Amniotic stem cell (primary cell): ENCODE measurements at places on chromosomes 2 and 18.

- DNase-seq, result no peak
Observed at GRCh38 chr2:158577141-158577540, 120.4 kb downstream of the PKP4 start.

- no peak for DNase-seq
Observed at GRCh38 chr2:32342801-32343200, 14.0 kb upstream of the BIRC6 start.

GRCh38 chr2:31973665-31974064 lies 37.1 kb downstream of the MEMO1 start:
- no peak for DNase-seq

- no peak for DNase-seq
Observed at GRCh38 chr2:134392442-134393074, 138.7 kb downstream of the MGAT5 start.

GRCh38 chr18:45373286-45373880 lies 241.9 kb upstream of the SLC14A2 start:
- DNase-seq, result no peak

GRCh38 chr2:39447266-39448168 lies 10.4 kb upstream of the MAP4K3 start:
- no peak for DNase-seq

DNA sequence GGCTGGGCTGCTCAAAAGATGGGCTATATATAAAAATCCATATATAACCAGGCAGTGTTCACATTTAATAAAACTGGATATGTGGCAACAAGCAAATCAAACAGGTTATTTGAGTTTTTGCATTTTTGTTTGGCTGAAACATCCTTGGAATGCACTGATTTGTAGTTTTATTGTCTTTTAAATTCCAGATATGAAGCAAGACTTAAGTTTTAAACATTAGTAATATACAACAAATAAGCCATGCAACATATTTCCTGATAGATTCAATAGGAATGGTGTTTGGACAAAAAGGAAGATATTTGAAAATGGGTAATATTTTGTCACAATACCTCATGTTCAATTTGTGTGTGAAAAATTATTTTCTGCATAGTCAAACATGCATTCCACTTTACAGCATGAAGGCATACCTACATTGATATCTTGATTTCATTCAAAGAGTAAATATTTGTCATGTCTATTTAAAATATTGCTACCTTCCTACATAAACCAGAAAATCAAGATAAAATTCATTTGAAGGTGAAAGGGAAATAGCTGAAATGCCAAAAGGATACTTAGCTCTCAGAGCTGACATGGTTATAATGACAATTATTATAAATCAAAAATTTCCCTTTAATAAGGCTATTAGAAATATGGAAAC lies 132.3 kb upstream of the NETO1 start:
- DNase-seq, result no peak

- DNase-seq, result no peak
Observed at GRCh38 chr2:148342086-148342485, 302.5 kb upstream of the EPC2 start.

GRCh38 chr2:169761970-169762292 lies 28.3 kb downstream of the KLHL23 start:
- DNase-seq, result no peak

GRCh38 chr18:12067671-12068070 lies 26.0 kb upstream of the ANKRD62 start:
- DNase-seq, result no peak

DNA sequence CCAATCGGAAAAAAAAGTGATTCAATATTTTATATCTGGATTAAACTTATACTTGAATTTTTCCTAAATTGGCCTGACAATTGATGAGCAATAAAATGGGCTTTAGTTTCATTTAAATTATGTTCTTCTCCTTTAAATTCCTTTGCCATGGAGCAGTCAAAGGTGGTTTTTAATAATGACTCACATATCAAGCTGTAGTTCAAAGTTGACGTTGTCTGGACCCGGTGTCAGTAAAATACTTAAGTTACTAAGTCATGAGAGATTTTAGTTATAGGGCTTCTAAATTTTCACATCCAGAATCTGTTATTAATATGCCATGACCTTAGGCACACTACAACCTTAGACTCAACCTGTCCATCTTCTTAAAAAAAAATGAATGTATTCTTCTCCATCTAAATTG lies 62.5 kb downstream of the CDH2 start:
- DNase-seq, result no peak

DNA sequence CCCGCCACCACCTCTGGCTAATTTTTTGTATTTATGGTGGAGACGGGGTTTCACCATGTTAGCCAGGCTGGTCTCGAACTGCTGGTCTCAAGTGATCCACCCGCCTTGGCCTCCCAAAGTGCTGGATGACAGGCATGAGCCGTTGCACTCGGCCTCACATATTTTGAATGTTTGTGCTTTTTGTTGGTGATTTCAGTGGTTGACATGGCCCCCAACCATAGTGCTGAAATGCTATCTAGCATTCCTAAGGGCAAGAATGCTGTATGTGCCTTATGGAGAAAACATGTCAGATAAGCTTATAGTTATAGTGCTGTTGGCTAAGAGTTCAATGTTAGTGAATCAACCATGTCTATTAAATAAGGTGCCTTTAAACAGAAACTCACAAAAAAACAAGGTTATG lies 8.9 kb downstream of the ZAP70 start:
- no peak for DNase-seq

DNA sequence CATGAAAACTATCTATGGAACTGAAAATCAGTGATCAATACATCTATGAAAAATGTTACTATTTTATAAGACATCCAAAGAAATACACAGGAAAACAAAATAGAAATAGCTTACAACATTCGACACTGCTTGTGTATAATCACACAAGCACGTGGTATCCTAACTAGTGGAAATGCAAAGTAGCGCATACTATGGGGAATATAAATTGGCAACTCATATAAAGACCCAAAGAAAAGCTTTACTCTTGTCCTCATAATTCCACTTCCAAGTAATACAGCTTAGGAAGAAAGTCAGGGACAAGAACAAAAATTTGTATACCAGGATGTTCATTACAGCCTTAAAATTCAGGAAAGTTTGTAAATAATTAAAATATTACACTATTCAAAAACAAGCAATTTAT lies 384.6 kb downstream of the NRXN1 start:
- no peak for DNase-seq

DNA sequence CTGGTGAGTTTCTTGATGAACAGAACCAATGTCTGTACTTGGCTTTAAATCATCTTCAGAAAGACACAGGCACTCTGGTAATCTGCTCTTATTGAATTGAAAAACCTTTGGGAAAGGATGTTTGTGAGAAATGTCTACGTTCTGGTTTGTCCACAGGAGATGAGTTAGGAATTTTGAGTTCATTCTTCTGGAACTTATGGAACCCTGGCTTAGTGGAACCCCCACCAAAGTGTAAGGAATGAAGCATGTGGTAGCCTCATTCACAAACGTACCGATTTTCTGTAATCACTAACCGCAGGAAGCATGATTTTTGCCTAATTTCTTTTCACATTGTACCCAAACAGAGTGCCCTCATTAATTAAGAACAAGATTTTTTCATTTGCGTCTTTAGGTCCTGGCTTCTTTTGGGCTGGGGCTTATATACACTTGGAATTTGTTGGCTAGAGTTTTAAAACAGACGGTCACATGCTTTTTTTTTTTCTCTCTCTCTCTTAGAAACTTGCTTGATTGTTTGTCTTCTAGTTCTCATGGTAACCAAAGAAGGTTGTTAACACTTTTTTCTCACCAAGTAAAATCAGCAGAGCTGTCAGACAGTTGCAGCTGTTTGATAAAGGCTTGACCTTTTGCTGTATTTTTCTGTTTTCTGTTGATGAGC lies 314.1 kb upstream of the THUMPD2 start:
- no peak for DNase-seq

DNA sequence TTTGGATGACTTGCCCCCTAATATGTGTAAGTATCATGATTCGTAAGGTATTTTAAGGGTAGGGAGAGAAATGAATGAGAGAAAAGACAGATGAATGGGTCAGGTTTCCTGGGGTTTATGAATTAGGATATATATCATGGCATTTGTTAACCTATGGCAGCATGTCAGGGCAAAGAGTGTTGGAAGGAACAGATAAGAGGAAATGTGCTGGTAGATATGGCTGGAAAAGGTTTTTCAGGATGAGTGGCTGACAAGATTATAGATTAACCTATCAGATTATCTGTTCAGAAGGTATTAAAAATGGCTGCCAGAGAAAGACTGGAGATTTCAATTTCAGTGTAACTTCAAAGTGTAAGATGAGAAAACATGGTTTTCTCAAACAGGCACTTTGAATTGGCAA lies 67.8 kb downstream of the SRBD1 start:
- no peak for DNase-seq

GRCh38 chr18:45830917-45831316 lies 5.4 kb downstream of the SIGLEC15 start:
- no peak for DNase-seq

- no peak for DNase-seq
Observed at GRCh38 chr2:28463211-28463816, 32.5 kb upstream of the PLB1 start.

- no peak for DNase-seq
Observed at GRCh38 chr2:119136093-119136492, 22.5 kb downstream of the C1QL2 start.

GRCh38 chr18:56315363-56315762 lies 323.0 kb downstream of the TXNL1 start:
- DNase-seq, result peak; percentile 18

GRCh38 chr2:76381624-76382023 lies 670.9 kb upstream of the GCFC2 start:
- DNase-seq, result no peak

DNA sequence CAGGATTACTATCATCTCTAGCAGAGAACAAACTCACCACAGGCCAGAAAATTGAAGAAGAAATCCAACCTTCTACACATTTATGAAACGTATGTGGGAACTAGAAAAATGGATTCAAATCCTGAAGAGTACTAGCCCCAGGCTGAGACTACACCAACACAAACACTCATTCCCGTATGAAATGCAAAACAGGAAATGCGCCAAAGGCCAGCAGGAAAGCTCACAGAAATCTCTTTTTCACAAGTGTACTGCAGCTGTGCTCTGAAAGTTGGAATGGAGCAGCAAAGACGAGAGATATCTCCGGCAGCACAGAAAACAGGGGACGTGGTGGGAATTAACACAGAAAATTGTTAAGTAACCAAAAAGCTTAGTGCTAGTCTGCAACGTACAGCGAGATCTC lies 913.5 kb downstream of the TDRD15 start:
- no peak for DNase-seq

DNA sequence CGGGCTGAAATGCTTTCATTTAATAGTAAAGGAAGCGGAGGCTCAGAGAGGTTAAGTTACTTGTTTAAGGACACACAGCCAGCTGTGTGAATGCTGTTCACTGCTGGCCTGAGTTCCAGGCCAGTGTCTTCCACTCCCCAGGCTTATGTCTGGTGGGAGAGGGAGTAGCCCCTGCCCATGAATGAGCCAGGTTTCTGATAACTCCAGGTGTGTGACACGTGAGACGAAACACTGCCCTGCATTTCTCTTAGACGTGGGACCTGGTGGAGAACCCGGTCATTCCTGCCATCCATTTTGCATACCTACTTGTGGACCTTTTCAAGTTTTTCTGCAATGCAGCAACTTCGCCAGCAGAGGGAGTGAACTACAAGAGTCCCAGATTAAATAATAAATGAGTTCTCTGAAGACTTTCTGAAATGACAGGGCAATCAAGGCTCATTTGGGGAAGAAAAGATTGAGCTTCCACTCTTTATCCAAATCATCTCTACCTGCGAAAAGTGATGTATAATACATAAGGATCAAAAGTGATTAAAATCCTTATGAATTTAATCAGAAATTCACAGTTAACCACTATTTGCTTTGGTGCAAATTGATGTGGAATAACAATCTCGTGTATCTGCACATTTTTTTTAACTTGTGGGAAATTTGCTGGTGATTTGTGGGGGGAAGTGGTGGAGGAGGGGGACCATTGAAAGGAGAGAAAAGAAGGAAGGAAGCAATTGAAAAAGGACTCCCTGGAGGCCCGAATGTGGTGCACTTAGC lies 79.4 kb upstream of the ASB18 start:
- peak; percentile 52 for DNase-seq

DNA sequence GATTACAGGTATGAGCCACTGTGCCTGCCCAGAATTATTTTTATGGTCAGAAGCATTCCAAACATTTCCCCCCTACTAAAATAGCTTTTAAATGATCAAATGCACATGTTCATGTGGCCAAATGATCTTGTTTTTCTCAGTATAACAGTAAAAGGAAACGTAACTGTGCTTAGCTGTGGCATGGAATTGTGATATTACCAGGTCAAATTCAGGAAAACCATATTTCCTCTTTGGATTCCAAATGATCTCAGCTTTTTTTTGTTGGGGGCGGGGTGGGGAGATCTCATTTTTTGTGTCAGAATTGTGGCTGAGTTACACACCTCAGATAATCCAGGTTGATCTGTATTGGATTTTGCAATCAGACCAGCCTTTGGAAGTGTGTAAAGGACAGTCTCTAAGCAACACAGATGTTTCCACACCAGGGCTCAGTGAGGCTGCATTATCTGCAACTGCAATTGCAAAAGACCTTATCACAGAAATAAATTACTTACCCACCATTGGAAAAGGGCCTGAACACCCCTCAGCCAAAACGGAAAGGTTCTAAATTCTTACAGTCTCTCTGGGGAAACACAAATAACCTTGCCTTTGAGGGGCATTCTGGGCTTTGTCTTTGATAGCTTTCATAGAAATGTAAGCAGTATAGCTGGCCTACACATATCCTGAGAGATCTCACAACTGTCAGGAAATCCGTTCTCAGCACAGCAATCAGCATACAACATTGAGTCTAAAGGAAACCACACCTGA lies 8.4 kb downstream of the CASP10 start:
- DNase-seq, result no peak

DNA sequence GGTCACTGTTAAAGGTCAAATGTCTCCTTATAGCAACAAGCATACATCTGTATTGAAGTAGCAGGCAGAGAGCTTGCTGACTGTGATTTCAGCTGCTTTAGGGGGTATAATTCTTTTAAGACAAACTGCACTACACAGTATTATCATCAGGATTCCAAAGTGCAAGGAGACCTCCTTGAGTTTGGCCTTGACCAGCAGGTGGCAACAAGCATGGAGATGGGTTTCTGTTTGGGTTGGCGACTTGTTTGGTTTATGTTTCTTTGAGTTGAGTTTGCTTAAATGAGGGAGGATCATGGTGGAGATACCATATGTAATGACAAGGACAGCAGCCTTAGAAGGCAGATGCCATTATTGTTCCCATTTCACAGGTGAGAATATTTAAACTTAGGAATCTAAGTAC lies 681.0 kb upstream of the ID2 start:
- no peak for DNase-seq

DNA sequence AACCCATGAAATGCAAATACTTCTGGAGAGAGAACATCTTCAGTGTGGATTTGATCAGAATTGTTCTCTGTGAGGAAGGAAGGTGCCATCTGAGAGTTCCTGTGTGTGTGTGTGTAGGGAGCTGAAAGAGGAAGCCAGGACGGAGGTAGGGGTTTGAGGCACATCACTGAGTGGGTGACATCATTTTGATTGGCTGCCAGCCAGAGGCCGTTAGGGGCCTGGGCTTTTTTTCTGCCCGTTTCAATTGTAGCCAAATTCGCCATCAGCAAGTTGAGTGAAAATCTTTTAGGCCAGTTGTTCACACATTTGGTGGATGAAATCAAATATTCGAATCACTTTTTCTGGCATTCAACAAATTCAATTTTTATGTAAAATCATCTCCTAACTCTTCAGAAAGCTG lies 48.9 kb downstream of the TSN start:
- DNase-seq, result no peak

- no peak for DNase-seq
Observed at GRCh38 chr2:34534761-34535160, 935.7 kb upstream of the FAM98A start.
